ENCODE measurements at places on chromosomes 7 and 10. TPM values are rescaled to one million over a fixed set of nuclear protein-coding genes. Genes with fewer than 3 reads are reported as not detected.

DNA sequence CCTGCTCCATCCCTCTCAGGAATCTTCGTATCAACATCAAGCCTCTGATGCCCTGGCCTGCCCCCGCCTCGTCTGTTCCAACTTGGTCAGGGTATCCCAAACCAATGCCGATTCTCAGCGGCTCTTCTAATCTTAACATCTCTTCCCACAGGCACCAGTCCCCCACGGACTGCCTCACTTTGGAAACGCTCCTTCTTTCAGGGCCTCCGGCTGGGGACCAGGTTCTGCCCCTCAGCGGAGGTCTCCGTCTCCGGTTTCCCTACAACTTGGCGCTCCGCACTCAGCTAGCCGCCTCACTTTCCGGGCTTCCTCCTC is 488 bp downstream of the ABCF2 start:
- H3K36me3 ChIP-seq = peaks cover 8% of the 10 kb centered on the region

The AZGP1 gene
- not detected for total RNA-seq

- H3K4me3 ChIP-seq = no peak overlapping the region
- no peak overlapping the region for H3K27ac ChIP-seq
- no peaks in the 10 kb centered on the region for H3K36me3 ChIP-seq
- no peaks in the 10 kb centered on the region for H3K27me3 ChIP-seq
Measured at GRCh38 chr10:79111427-79111826, 42.7 kb downstream of the ZMIZ1 start.

- H3K36me3 ChIP-seq = no peaks in the 10 kb centered on the region
- peak overlapping the region; percentile 28 for H3K4me3 ChIP-seq
- DNase-seq = peak; percentile 55
- peaks cover 47% of the 10 kb centered on the region for H3K27me3 ChIP-seq
- peaks cover 20% of the 10 kb centered on the region for H3K4me1 ChIP-seq
- H3K27ac ChIP-seq = peak overlapping the region; percentile 10
Measured at GRCh38 chr10:127293640-127294039, 97.2 kb upstream of the INSYN2A start.

- H3K36me3 ChIP-seq = peaks cover 2% of the 10 kb centered on the region
- H3K27me3 ChIP-seq = no peaks in the 10 kb centered on the region
- no peak overlapping the region for H3K4me3 ChIP-seq
- H3K4me1 ChIP-seq = peaks cover 7% of the 10 kb centered on the region
Measured at GRCh38 chr10:50385624-50386023, 134.3 kb upstream of the ASAH2 start.

DNA sequence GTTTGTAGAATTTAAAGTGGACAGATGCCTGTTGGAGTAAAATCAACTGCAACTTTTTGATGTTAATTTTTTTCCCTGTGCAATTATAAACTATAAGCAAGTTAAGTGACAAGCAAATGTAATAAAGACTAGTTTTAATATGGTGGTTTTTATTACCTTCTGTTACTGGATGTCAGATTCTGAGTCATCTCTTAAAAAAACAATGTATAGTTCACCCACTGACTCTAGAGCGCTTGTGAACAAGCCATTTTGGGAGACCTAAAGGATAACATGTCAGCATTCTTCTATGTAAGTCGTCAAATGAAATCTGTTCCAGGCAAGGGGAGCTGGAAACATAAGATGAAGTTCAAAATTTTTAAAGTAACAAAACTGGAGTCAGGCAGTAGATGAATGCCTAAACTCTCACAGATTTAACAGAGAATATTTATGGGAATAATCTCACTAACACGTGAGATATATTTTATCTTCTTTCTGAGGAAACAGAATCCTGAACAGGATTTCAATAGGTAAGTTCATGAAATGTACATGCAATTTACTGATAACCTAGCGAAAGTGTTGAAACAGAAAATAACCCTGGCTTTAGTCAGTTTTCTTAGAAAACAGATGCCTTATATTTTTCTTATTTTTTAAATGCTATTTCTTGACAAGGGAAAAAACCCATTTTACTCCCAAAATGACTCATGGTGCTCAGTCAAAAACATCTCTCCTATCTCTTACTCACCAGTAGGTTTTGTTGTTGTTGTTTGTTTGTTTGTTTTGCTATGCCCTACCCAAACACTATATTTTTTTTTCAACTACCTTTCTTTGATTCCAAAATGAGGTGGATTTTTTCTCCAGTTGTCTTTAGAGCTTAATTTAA is 91.7 kb downstream of the SLC39A12 start:
- no peaks in the 10 kb centered on the region for H3K4me1 ChIP-seq
- no peaks in the 10 kb centered on the region for H3K36me3 ChIP-seq

The HPSE2 gene
- total RNA-seq = 0.28 TPM

DNA sequence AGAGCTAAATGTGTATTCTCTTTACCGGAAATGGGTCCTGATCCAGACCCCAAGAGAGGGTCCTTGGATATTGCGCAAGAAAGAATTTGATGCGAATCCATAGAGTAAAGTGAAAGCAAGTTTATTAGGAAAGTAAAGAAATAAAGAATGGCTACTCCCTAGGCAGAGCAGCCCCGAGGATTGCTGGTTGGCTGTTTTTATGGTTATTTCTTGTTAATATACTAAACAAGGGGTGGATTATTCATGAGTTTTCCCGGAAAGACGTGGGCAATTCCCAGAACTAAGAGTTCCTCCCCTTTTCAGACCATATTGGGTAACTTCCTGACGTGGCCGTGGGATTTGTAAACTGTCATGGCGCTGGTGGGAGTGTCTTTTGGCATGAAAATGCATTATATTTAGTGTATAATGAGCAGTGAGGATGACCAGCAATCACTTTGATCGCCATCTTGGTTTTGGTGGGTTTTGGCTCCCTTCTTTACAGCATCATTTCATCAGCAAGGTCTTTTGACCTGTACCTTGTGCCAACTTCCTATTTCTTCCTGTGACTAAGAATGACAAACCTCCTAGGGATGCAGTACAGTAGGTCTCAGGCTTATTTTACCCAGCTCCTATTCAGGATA is 60.4 kb downstream of the ARL4A start:
- no peaks in the 10 kb centered on the region for H3K27me3 ChIP-seq
- H3K27ac ChIP-seq = no peak overlapping the region

The IFIT2 gene
- 21.6 TPM for total RNA-seq

The A1CF gene
- total RNA-seq = not detected

The FAM237B gene
- not detected for total RNA-seq

- H3K4me1 ChIP-seq = no peaks in the 10 kb centered on the region
- H3K27ac ChIP-seq = no peak overlapping the region
- DNase-seq = no peak
- H3K4me3 ChIP-seq = no peak overlapping the region
Measured at GRCh38 chr7:80646083-80646865, 7.8 kb downstream of the CD36 start.

The ADGRA1 gene
- total RNA-seq = not detected

The LLCFC1 gene
- not detected for total RNA-seq

- H3K27ac ChIP-seq = no peak overlapping the region
- no peak for DNase-seq
- no peak overlapping the region for H3K4me3 ChIP-seq
- no peaks in the 10 kb centered on the region for H3K27me3 ChIP-seq
- peaks cover 3% of the 10 kb centered on the region for H3K4me1 ChIP-seq
Measured at GRCh38 chr7:92260248-92260781, 14.5 kb downstream of the ANKIB1 start.

- no peak overlapping the region for H3K4me3 ChIP-seq
- peaks cover 6% of the 10 kb centered on the region for H3K36me3 ChIP-seq
- H3K27ac ChIP-seq = no peak overlapping the region
Measured at GRCh38 chr10:44944354-44944753, 15.2 kb upstream of the RASSF4 start.

GRCh38 chr7:43248961-43249822 is 136.7 kb downstream of the HECW1 start:
- DNase-seq = no peak
- H3K27ac ChIP-seq = no peak overlapping the region
- no peaks in the 10 kb centered on the region for H3K4me1 ChIP-seq
- no peaks in the 10 kb centered on the region for H3K36me3 ChIP-seq

Measured in activated naive CD8-positive, alpha-beta T cell treated with anti-CD3 and anti-CD28 coated beads, Interleukin-2, amount 10 ng/mL, durations not matched to agents 7 days and 5 days (primary cell).